ENCODE measurements at places on chromosomes 16 and 17. TPM values are rescaled to one million over a fixed set of nuclear protein-coding genes. Genes with fewer than 3 reads are reported as not detected.

The SYNGR3 gene
- total RNA-seq = 7.0 TPM

DNA sequence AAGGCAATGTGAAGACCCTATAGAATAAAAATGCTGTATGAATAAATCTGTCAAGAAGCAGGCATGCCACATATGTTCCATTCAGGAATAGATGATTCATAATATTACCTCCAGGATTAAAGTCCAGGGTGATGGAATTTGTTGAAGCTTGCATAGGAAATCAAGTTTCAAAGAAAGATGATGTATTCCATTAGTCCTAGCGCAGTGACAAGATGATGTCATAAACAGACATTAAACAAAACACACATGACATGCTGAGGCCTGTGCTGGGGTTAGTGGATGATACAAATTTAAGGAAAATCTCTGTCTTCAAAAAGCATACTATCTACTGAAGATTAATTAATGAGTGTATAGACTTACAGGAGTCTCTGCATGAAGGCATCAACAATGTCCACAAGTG, 1025.2 kb downstream of the CDH11 start:
- H3K36me3 ChIP-seq = no peaks in the 10 kb centered on the region
- DNase-seq = no peak
- no peak overlapping the region for H3K27ac ChIP-seq
- no peak overlapping the region for H3K4me3 ChIP-seq
- H3K27me3 ChIP-seq = no peaks in the 10 kb centered on the region

The GPR142 gene
- 0.26 TPM for total RNA-seq

- H3K27me3 ChIP-seq = no peaks in the 10 kb centered on the region
- H3K4me3 ChIP-seq = no peak overlapping the region
- H3K4me1 ChIP-seq = no peaks in the 10 kb centered on the region
Measured at GRCh38 chr17:76014100-76014924, 12.8 kb downstream of the EVPL start.

DNA sequence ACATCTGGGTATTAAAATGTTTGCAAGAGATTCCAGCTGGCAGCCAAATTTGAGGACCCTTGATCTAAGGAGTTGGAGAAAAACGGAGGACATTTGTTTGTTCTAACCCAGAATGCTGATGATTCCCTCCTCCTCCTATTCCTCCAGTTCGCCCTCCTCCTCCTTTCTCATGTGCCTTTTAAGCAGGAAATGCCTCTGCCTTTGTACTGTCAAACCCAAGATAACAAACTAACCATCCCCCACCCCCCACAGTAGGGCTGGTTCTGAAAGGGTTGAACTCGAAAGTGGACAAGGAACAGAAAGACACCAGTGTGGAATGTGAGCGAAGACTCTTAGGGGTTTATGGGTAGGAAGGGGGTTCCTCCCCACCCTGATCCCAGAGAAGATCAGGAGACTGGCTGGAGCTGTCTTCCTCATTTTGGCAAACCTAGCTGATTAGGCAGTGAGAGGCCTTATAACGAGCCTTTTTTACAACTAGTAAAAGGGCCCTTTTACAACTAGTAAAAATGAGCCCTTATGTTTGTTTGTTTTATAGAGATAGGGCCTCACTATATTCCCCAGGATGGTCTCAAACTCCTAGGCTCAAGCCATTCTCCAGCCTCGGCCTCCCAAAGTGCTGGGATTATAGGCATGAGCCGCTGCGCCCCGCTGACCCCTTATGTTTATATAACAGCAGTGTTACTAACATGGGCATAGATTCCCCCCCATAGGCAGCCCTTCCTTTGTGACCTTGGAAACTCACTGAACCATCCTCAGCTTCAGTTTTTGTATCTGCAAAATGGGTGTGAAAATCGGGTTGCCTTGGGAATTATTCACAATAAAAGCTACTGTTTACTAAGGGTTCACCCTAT, 975 bp downstream of the CHD9 start:
- peak; percentile 84 for DNase-seq
- no peaks in the 10 kb centered on the region for H3K36me3 ChIP-seq
- no peak overlapping the region for H3K27ac ChIP-seq
- H3K4me3 ChIP-seq = peak overlapping the region; percentile 79
- H3K27me3 ChIP-seq = no peaks in the 10 kb centered on the region

GRCh38 chr17:74824961-74825627, 34.6 kb downstream of the GRIN2C start:
- H3K4me1 ChIP-seq = no peaks in the 10 kb centered on the region
- peaks cover 5% of the 10 kb centered on the region for H3K36me3 ChIP-seq
- peak overlapping the region; percentile 24 for H3K27ac ChIP-seq
- DNase-seq = no peak
- H3K27me3 ChIP-seq = no peaks in the 10 kb centered on the region
- H3K4me3 ChIP-seq = no peak overlapping the region

DNA sequence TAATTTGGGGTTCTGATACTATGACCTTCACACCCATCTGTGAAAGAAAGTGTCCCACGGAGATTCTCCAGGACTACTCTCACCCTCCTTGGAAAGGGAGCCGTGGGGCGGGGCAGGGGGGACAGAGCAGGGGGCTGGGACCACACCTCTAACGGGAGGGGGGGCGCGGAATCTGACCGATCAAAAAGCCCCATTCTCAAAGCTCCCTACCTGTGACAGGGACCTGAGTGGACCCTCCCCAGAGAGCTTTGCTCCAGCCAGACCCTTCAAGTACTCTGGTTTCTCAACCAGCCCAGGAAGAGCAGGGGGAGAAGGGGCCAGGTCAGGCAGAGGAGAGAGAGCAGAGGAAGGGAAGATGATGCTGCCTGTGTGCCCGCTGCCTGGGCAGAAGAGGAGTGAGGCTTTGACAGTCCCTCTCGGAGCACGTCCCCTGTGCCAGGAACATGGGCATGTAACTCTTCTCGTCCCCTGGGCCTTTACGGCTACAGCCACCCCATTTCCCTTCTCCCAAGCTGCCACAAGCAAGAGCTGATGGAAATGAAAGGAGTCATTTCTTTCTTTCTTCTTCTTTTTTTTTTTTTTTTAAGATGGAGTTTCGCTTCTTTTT, 682 bp downstream of the XAF1 start:
- H3K27me3 ChIP-seq = no peaks in the 10 kb centered on the region
- H3K27ac ChIP-seq = no peak overlapping the region
- H3K4me3 ChIP-seq = no peak overlapping the region
- no peaks in the 10 kb centered on the region for H3K4me1 ChIP-seq

- no peaks in the 10 kb centered on the region for H3K27me3 ChIP-seq
- H3K4me1 ChIP-seq = peaks cover 14% of the 10 kb centered on the region
- peak overlapping the region; percentile 61 for H3K27ac ChIP-seq
- no peak for DNase-seq
Measured at GRCh38 chr17:41781404-41782110, 5.0 kb downstream of the JUP start.

- DNase-seq = no peak
- H3K4me3 ChIP-seq = no peak overlapping the region
- H3K36me3 ChIP-seq = no peaks in the 10 kb centered on the region
- H3K4me1 ChIP-seq = no peaks in the 10 kb centered on the region
- no peak overlapping the region for H3K27ac ChIP-seq
Measured at GRCh38 chr17:56577190-56577842, 16.2 kb upstream of the NOG start.

The HERPUD1 gene
- 36.7 TPM for total RNA-seq

DNA sequence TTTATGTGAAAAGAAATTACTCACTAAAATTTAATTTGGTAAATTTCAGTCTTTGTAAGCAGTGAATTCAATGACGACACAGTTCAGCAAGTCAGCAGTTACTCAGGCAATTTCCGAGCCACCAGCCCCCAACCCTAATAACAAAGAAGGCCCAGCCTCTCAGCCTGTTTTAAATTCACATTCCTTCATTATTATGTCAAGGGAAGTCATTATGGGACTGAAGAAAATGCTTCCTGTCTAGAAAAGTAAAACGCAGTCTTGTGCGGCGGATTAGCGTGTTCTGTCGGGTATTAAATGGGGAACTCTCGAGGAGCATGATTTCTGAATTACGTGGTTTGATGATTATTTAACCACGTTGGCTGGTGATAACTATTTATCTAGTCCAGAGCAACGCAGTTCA, 177.6 kb downstream of the AIPL1 start:
- H3K27ac ChIP-seq = peak overlapping the region; percentile 96

The GFAP gene
- 0.35 TPM for total RNA-seq

DNA sequence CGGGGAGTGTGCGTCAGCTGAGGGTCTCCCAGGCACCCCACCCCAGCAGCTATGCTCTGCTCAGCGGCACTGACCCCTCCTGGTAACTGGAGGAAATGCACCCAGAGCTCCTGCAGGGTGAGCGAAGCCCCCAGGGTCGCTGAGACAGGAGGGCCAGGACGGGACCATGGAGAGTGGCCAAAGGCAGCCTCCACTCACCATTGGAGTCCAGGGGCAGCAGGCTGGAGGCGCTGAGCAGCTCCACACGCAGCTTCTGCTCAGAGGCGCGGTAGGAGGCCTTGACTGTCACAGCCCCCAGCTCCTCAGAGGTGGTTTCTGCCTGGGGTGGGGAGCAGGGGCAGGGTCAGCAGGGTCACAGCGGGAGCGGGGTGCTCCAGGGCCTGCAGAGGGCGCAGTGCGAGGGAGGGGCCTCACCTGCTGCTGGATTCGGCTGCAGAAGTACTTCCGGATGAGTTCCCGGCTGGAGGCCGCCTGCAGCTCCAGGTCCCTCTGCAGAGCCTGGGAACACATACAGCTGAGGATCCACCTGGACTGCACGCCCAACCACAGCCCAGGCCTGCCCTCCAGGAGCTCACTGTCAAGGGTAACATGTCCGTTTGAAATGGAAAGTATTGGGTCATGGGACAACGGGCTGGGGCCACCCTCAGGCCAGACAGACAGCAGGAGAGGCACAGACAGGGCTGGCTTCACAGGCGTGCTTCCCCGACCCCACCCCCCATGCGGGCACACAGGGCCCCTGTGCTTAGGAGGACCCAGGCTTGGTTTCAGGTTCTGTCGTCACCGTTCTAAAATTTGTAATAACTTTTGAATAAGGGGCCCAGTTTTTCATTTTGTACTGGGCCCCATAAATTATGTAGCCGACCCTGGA, 13.8 kb downstream of the UNC13D start:
- no peak overlapping the region for H3K4me3 ChIP-seq
- no peaks in the 10 kb centered on the region for H3K4me1 ChIP-seq
- peaks cover 6% of the 10 kb centered on the region for H3K36me3 ChIP-seq
- H3K27ac ChIP-seq = no peak overlapping the region
- H3K27me3 ChIP-seq = no peaks in the 10 kb centered on the region
- peak; percentile 96 for DNase-seq

GRCh38 chr17:1625581-1625980, 3.1 kb downstream of the SLC43A2 start:
- no peak for DNase-seq
- peaks cover 22% of the 10 kb centered on the region for H3K27me3 ChIP-seq
- H3K4me1 ChIP-seq = no peaks in the 10 kb centered on the region
- H3K36me3 ChIP-seq = no peaks in the 10 kb centered on the region

DNA sequence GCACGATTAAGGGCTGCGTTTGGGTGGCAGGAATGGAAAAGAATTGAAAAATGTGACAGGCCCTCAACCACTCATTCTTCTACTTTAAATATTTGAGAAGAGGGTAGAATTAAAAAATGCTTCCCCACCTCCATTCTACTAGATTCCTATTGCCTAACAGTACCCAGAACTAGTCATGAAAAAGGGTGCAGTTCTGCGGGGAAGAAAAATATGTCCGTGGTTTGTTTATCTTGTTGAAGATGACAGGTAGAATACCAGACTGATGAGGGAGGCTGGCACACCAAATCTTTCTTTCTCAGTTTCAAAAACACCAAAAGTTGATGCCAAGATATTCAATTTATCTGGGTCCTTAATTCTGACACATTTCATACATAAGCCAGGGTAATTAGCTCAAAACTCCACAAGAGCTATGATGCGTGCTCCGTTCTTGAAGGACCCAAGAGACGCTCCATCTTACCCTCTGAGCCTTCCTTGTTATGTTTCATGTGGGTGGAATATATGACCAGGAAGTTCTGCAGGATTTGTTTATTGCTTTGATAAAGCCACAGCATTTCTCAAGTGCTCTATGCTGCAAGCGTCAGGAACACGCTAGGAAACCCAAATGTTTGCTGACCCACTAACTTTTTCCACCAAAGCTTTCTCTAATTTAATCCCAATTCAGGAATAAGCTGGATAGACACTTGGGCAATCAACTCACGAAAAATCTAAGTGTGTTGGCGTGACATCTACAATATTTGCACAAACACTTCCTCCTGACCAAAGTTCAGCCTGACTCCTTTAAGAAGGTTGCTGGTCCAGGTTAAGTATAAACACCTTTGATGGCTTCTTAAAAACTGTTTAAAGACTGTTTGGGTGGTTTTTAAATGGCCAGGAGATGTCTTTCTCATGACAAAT, 20.6 kb upstream of the GAN start:
- no peaks in the 10 kb centered on the region for H3K27me3 ChIP-seq
- no peaks in the 10 kb centered on the region for H3K36me3 ChIP-seq
- H3K27ac ChIP-seq = no peak overlapping the region
- H3K4me3 ChIP-seq = no peak overlapping the region
- no peak for DNase-seq

DNA sequence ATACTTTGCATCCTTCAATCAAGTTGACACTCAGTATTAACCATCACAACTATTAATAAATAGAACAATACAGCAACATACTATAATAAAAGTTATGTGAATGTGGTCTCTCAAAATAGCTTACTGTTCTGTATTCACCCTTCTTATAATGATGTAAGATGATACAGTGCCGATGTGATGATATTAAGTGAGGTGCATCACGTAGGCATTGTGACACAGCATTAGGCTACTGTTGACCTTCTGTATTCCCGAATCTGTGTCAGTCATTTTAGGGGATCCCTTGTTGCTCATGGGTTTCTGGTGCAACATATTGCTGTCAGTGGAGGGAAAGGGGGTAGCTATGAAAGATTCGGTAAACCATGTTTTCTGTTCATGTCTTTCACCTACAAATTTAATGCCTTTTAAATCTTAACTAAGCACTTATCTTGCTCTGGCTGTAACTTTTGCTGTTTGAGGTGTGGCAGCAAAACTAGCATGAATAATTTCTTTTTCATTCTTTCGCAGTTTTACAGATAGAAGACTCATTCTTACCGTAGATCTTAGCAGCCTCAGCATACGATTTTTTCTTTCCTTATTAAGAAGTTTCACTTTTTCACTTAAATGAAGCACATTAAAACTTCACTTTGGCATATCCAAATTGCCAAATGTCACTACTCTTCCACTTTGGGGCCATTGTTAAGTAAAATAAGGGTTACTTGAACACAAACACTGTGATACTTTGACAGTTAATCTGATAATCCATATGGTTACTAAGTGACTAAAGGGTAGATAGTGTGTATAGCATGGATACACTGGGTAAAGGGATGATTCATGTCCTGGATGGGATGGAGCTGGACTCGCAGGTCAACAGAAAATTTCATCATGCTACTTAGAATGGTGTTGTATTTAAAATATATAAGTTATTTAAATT, 29.6 kb downstream of the NFAT5 start:
- H3K36me3 ChIP-seq = peaks cover 9% of the 10 kb centered on the region
- H3K4me3 ChIP-seq = no peak overlapping the region
- no peak for DNase-seq

The EFCAB13 gene
- 8.9 TPM for total RNA-seq

The C17orf78 gene
- total RNA-seq = not detected

All from endodermal cell (in vitro differentiated cells).